ENCODE measurements at places on chromosomes 3 and 15. TPM values are rescaled to one million over a fixed set of nuclear protein-coding genes. Genes with fewer than 3 reads are reported as not detected.

The AMT gene
- total RNA-seq, result 8.3 TPM

The IQGAP1 gene
- 337 TPM for total RNA-seq

The DISP2 gene
- total RNA-seq, result not detected

The SERPINI2 gene
- 1.3 TPM for total RNA-seq

The ECE2 gene
- not detected for total RNA-seq

The ATP13A5 gene
- total RNA-seq, result not detected

The CFAP91 gene
- 2.9 TPM for total RNA-seq

The ERICH6 gene
- not detected for total RNA-seq

The NPTN gene
- 72.0 TPM for total RNA-seq

The SNRK gene
- total RNA-seq, result 119 TPM

All from subcutaneous adipose tissue (tissue), 4 donors.